ENCODE measurements at places on chromosomes 1 and 21.

GRCh38 chr1:155241069-155241679 is 14.1 kb downstream of the ENTREP3 start:
- DNase-seq: peak; percentile 82

DNA sequence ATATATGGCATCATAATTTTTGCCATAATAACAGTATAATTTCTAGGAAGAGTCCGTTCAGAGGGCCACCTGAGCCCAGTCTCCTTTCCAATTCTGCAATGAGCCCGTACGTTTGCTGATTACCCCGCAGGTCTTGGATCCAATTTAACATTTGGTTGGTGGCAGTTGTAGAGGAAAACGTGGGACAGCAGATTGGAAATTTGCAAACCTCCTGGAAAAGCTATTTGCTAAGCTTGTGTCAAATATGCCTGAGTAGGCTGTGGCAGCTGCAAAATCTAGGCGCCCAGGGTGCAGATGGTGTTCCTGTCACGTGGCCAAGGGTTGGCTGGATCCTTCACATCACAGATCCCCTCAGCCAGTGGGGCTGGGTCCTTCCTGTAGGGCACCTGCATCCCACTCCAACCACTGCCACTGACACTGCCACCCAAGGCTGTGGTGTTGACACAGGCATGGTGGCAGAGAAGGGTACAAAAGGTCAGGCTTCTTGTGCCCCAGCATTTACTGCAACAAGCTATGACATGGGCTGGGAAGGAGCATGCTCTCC is 174.8 kb upstream of the SYT6 start:
- DNase-seq: no peak

DNA sequence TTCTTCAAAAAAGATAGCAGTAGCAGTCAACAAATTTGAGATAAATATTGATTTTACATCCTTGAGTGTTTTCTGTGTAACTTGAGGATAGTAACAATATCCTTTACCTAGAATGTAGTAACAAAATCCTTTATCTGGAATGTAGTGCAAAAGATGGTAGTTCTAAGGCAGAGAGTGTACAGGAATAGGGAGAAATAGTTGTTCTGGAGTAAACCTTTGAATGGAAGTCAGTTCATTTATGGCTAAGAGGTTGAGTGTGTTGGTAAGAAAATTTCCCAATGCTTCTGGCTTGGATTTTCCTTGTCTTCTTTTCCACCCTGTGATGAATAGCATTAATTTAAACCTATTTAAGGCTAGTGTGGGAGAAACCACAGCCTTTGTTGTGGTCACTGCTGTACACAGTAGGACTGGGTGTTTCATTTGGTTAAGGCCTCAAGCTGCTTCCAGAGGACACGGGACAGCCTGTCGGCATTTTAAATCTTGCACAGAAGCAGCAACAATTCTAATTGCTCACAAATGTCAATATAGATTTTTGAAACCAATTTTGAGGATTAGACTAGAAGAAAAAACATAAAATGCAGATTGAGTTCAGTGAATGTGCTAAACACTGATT is 11.3 kb downstream of the NFIA start:
- DNase-seq: no peak

- no peak for DNase-seq
Observed at GRCh38 chr1:45016767-45017166, 4.7 kb downstream of the UROD start.

GRCh38 chr1:82377201-82377884 is 576.6 kb downstream of the ADGRL2 start:
- no peak for DNase-seq

DNA sequence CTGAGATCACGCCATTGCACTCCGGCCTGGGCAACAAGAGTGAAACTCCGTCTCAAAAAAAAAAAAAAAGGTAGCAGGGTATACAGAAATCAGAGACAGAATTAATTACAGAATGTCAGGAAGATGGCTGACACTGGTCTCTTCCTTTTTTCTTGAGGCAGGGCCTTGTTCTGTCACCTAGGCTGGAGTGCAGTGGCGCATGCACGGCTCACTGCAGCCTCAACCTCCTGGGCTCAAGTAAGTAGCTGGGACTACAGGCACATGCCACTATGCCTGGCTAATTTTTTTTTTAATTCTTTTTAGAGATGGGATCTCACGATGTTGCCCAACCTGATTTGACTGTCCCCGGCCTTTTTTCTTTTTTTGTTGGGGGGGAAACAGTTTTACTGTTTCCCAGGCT is 16.4 kb downstream of the RNU5D-1 start:
- no peak for DNase-seq

Data from Kasumi-1 (cell line).